GM13977 (cell line): ENCODE measurements at places on chromosomes 16 and 17.

- no peak for DNase-seq
Observed at GRCh38 chr17:10870336-10871050, 32.6 kb upstream of the PIRT start.

DNA sequence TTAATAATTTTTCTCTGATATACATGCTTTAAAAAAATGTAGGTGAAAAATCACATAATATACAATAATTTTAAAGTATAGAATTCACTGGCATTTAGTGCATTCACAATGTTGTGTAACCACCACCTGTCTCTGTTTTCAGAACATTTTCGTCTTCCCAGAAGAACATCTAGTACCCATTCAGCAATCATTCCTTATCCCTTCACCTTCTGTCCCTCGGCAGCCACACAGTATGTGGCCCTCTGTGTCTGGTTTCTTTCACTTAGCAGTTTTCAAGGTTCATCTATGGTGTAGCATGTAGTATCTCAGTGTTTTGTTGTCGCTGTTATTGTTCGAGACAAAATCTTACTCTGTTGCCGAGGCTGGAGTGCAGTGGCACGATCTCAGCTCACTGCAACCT, 33.6 kb downstream of the PRPSAP2 start:
- no peak for DNase-seq

GRCh38 chr17:28957277-28957991, 6.1 kb upstream of the PHF12 start:
- DNase-seq: no peak

- peak; percentile 23 for DNase-seq
Observed at GRCh38 chr16:88195269-88195705, 187.5 kb upstream of the ZNF469 start.

- DNase-seq: no peak
Observed at GRCh38 chr16:71954699-71955195, 45.5 kb downstream of the PKD1L3 start.

- DNase-seq: no peak
Observed at GRCh38 chr17:42591411-42591810, 13.9 kb upstream of the PSMC3IP start.

GRCh38 chr16:26772503-26772902, 294.2 kb upstream of the C16orf82 start:
- peak; percentile 16 for DNase-seq

DNA sequence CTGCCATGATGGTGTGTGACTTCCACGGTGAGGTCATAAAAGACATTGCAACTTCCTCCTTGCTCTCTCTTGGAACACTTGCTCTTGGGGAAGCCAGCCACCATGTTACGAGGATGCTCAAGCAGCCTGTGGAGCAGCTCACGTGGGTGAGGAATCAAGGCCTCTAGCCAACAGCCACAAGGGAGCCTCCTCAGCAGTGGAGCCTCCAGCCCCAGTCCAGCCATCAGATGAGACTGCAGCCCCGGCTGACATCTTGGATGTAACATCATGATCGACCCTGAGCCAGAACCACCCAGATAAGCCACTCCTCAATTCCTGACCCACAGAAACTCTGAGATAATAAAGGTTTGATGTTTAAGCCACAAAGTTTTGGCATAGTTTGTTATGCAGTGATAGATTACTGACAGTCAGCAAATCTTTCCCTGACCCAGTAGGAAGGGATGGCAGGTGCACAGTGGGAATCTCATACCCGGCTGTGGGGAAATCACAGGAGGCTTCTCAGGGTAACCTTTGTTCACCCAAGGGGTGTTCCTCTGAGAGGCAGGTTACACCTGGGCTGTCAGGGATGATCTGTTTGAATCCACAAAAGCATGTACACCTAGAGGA, 23.3 kb upstream of the GINS2 start:
- DNase-seq: no peak

DNA sequence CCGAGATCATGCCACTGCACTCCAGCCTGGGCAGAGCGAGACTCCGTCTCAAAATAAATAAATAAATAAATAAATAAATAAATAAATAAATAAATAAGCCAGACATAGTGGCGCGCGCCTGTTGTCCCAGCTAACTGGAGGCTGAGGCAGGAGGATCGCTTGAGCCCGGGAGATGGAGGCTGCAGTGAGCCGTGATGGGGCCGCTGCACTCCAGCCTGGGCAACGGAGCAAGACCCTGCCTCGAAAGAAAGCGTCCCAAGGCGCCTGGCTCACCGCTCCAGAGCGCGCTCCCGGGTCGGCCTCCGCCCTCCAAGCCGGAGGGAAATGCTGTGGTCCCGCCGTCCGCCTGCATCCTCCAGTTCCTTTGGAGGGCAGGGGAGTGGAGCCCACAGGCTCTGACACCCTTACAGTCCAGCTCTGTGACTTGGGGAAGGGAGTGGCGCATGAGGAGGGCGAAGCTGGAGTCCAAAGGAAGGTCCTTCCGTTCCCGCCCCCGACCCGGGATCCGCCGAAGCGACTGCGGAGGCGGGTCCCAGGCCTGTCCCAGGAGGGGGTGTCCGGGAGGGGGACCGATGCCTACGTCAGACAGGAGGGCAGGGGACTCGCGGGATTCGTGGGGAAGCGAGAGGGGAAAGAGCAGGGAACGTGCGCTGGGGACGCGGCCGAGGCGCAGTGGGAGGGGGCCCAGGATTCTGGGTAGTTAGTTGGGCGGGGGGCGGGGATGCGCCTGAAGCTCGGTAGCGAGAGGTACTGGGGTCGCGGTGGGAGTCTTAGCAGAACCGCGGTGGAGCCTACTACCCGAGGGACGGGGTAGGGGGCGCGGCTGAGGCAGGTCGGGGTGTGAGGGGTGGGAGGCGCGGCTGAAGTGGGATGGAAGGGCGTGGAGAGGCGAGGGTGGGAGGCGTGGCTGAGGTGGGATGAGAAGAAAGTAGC, 8.4 kb upstream of the TRPV2 start:
- peak; percentile 71 for DNase-seq

GRCh38 chr16:77273-77806, 685 bp upstream of the MPG start:
- DNase-seq: peak; percentile 82

GRCh38 chr17:44979426-44979995, 11.4 kb upstream of the C1QL1 start:
- no peak for DNase-seq

- DNase-seq: no peak
Observed at GRCh38 chr17:21389394-21389793, 13.2 kb downstream of the KCNJ12 start.

DNA sequence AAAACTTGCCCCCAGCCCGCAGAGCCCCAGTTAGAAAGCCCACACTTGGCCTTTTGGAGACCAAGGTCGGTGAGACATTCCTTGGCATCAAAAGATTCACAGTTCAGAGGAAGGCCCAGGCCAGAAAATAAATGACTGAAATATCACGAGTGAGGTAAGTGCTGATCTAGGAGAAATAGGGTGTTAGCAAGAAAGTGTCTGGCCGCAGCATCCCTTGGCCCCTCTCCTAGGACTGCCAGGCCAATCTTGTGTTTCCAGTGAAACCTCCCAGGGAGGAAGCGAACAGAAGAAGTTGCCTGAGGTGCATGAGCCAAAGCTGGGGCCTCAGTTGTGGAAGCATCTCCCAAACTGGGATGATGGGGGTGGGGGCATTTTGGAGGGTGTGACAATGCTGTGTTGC, 22.5 kb upstream of the NSMCE1 start:
- DNase-seq: no peak

- no peak for DNase-seq
Observed at GRCh38 chr16:11067697-11068141, 123.4 kb downstream of the CLEC16A start.

GRCh38 chr17:871751-872519, 89.8 kb downstream of the MRM3 start:
- DNase-seq: no peak

DNA sequence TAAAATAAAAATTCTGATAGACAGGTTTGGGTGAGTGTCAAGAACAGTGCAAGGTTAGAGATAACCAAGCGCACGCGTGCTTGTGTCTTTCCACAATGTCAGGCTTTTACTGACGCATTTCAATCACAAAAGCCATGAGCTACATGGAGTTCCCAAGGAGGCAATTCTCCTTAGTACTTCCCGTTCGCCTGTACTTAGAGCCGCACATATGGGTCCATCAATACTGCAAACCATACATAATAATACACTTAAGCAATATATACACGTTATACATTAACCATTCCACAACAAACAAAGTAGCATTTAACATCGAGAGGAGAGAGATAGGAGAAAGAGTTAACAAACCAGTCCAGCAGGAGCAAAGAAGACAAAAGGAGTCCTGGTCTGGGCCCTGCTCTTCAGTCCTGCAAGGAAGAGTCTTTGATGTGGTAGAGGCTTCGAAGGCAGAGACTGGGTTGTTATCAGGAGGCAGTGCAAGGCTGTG, 11.9 kb upstream of the GPRC5C start:
- no peak for DNase-seq

DNA sequence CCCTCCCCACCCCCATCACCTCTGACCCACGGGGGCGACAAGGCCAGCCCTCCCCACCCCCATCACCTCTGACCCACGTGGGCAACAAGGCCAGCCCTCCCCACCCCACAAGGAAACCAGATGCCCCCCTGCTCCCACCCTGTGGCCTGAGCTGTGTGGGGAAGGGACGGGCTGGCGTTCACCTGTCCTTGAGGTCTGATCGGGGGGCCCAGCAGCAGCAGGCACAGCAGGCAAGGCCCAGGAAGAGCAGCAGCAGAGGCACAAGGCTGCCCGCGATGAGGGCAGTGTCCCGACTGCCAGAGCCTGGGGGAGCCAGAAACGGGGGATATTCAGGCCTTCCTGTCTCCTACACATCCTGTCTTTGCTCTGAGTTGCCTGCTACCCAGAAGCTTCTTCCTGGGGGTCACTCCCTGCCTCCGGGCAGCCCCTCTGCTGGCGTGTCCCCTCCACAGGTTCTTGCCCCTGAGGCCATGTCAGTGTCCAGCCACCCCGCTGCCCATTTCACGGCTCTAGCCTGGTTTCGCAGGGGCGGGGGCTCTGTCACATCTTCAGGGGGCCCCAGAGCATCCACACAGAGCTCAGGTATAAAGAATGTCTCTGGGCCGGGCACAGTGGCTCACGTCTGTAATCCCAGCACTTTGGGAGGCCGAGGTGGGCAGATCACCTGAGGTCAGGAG, 6.8 kb downstream of the SCARF1 start:
- no peak for DNase-seq

DNA sequence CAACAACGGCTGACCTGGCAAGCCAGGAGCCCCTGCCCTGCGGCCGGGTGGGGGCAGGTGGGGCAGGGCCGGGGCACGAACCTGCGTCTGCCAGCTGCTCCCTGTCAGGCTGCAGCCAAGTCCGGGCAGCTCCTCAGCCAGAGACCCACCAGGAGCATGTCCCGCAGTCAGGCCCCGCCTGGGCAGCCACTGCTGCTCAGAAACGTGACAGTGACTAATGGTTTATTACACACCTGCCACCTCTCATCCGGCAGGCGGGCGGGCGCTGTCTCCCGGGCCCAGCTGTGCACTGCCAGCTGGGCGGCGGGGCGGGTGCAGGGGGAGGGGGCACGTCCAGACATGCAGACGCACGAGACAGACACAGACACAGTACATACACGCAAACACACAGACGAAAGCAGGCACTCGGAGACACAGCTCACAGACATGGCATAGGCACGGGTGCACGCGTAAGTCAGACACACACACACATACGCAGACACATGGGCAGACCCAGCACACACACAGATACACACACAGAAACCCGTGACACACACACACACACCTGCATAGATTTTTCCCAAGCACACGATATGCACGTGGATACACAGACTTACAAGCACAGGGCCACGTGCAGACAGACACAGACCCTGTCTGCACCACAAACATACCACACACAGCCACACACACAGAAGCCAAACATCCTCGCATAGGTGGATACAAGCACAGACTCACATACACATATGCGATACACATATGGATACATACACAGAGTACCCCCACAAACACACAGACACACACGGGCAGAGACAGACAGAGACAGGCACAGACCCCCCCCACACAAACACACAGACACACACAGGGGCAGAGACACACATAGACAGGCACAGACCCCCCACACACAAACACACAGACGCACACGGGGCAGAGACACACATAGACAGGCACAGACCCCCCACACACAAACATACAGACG, 248.3 kb upstream of the CIBAR2 start:
- no peak for DNase-seq

GRCh38 chr17:73017658-73018057, 74.8 kb downstream of the SLC39A11 start:
- no peak for DNase-seq

DNA sequence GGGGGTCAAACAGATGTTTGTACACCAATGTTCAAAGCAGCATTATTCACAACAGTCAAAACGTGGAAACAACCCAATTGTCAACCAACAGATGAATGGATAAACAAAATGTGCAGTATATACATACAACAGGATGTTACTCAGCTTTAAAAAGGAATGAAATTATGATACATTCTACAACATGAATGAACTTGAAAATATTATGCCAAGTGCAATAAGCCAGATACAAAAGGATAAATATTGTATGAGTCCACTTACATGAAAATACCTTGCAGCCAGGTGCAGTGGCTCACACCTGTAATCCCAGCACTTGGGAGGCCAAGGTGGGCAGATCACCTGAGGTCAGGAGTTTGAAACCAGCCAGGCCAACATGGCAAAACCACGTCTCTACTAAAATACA, 39.9 kb downstream of the UBE2G1 start:
- DNase-seq: no peak

DNA sequence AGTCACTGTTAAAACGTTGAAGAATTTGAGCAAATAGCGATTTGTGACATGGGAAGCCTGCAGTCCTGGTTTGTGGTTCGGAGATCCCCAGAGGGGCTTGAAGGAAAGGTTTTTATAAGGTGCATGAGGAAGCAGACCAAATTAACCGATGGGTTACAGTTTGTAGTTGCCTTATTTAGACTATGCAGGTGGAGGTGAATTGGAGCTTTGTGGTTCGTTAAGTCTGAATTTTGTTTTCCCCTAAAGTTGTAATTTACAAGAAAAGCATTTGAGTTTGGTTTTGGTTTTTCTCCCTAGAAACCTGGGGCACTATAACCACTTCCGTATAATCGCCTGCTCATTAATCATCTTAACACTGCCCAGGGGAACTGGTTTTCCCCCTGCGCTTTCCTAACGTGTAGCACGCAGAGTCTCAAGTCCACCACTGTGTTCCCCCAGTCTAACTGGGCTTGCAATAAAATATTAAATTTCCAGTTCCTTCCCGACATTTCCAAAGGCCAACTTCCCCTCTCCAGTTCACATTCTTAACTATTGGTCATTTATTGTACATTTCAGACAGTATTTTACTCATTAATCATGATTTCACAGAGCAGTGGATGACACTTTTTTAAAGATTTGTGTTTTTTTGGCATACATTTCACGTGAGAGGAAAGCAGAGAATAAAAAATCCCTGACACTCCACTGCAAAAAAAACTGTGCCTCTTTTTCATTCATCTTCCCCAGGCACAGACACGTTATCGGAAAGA, 932 bp downstream of the ZNF267 start:
- peak; percentile 60 for DNase-seq

- no peak for DNase-seq
Observed at GRCh38 chr17:81131486-81132196, 33.7 kb upstream of the PVALEF start.

DNA sequence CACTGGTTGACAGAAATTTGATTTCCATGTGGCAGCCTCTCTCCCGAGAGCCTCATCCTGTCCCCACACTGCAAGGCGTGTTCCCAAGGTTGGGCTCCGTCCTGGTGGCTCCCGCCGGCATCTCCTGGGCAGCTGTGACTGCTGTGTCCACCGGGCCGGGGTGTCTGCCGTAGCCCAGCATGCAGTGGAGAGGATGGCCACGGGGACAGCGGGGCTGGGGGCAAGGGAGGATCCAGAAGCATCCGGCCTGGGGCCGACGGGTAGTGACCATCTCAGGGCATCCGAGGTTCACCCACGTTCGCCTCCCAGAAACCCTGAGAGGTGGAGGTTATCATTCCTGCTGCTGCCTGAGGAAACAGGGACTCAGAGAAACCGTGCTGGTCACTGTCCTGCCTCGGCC, 7.3 kb upstream of the RAB40B start:
- DNase-seq: no peak
